ENCODE measurements at places on chromosomes 12 and 14.

DNA sequence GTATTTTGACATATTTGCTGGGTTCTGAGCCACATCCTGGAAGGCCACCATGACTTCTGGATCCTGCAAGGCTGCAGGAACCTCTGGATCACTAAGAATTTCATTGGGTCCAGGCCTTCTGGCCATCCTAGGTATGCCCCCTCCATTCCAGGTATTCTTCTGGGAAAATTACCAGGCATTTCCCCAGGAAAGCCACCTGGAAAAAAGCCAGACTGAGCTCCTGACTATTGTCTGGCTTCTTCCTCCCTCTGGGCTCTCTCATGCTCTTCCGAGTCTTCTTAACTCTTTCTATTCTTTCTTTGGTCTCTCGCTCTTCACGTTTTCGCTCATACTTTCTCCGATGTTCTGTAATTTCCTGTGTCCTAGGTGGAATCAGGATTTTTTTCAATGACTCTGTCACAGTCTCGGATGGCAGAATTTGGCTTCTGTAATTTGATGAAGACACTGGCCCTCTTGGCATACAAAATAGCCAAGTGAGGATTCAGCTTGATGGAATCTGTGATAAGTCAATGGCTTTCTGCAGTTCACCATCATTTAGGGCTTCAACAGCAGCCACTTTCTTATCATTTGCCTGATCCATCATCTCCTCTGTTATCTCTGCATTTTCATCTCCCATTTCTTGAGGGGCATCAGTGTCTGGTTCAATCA, 42.6 kb downstream of the ATP23 start:
- no peak for DNase-seq

DNA sequence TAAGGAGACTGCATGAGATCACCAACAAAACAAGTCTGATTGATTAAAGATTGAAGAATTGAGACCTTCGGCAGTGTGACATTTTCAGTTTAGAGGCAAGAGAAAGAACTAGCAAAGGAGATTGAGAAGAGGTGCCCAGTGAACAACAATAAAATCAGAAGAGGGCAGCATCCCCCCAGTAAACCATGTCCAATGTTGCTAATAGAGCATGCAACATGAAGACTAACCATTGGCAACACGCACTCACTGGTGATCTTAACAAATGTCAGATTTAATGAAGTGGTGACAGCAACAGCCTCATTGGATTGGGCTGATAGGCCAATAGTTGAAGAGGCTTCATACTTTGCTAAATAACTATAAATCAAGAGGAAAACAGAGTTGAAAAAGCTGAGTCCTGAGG, 20.7 kb upstream of the TAS2R14 start:
- no peak for DNase-seq

GRCh38 chr12:52558781-52559445, 6.0 kb upstream of the KRT71 start:
- DNase-seq: no peak

- no peak for DNase-seq
Measured at GRCh38 chr14:80930095-80930494, 11.4 kb downstream of the CEP128 start.

DNA sequence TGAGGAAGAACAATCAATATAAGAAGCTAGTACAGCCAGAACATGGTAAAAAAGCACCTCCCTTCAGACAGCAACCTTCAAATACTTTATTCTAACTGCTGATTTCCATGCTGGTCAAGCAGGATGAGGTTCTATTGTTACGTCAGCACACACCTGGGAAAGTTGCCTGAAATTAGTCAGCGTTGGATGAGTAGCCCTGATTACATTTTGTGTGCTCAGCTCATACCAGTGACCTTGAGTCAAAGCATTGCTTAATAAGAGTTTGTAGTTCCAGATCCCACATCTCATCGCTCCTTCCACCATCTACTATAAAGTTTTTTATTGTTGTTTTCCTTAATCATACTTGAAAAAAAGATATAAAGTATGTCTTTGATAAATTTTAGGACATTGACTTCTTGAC, 361.5 kb downstream of the EGLN3 start:
- no peak for DNase-seq
